RPMI7951 (cell line): ENCODE measurements at places on chromosomes 2 and 18. TPM values are rescaled to one million over a fixed set of nuclear protein-coding genes. Genes with fewer than 3 reads are reported as not detected.

Gene ADAM23
- total RNA-seq, result not detected in 2 replicates

Gene ALPG
- not detected in 2 replicates for total RNA-seq

Gene TRABD2A
- total RNA-seq, result 5.3 and 7.1 TPM in 2 replicates

Gene MRPL30
- total RNA-seq, result 68.3 and 71.3 TPM in 2 replicates

Gene DUSP11
- 46.5 and 49.3 TPM in 2 replicates for total RNA-seq

Gene ITGA4
- total RNA-seq, result 78.1 and 89.6 TPM in 2 replicates

DNA sequence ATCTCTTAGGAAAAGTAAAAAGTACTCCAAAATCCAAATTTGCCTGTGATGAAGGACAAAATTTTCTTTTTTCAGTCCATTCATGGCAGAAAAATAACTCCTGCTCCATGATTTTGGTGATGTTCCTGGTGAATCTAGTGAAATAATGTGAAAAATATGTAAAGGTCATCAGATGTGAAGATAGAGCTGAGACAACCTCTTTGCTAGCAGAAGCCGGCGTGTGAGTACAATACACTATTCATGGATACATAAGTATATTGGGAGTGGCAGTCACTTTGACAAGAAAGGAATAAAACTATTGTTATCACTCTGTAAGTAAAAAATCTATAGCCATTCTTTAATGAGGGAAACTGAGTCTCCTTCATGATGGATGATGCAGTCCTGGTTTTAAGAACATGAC is 6.3 kb upstream of the SLC1A4 start:
- no peak for DNase-seq

- DNase-seq, result peak; percentile 41
Measured at GRCh38 chr2:216354306-216354705, 18.0 kb downstream of the MARCHF4 start.

GRCh38 chr2:173264603-173265366 is 89.9 kb upstream of the CDCA7 start:
- DNase-seq, result no peak

GRCh38 chr18:57776767-57777166 is 26.3 kb downstream of the ATP8B1 start:
- DNase-seq, result no peak

DNA sequence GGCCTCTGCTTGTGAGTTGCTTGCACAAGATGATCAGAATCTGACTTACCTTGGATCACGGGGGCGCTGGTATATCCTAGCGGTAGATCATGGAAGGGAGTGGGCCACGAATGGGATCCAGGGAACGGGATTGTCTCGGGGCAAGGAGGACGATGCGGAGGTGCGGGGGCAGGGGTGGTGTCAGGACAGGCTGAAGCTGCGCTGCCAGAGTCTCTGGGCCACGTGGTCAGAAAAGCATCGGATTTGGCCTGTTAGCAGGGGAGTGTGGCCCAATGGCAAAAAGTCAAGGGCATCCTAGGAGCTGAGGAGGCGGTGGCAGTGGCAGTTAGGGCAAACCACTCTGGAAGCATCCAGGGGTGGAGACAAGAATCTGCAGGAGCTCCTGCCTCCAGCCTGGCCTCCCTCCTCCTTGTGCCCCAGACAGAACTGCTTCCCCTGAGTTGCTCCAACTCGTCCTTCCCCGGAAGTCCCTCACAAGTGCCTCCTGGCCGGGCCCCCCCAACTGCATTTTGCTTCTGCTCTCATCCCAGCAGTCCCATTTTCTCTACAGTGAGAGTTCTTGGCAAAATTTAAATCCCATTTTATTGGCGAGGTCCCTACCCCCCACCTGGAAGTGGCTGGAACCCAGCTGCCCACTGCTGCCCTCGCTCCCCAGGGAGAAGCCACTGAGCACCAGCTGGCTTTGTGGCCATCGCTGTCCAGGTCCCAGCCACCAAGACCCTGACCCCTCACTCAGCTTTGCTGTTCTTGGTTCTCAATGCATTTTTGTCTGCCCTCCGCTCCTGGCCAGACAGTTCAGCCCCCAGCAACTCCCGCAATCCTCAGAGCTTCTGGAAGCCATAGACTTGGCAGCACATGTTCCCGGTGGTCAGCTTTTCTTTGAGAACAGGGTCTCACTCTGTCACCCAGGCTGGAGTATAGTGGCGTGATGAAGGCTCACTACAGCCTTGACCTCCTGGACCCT is 5.6 kb upstream of the CCDC74B start:
- no peak for DNase-seq

GRCh38 chr2:161400076-161400475 is 16.0 kb upstream of the TBR1 start:
- DNase-seq, result no peak

DNA sequence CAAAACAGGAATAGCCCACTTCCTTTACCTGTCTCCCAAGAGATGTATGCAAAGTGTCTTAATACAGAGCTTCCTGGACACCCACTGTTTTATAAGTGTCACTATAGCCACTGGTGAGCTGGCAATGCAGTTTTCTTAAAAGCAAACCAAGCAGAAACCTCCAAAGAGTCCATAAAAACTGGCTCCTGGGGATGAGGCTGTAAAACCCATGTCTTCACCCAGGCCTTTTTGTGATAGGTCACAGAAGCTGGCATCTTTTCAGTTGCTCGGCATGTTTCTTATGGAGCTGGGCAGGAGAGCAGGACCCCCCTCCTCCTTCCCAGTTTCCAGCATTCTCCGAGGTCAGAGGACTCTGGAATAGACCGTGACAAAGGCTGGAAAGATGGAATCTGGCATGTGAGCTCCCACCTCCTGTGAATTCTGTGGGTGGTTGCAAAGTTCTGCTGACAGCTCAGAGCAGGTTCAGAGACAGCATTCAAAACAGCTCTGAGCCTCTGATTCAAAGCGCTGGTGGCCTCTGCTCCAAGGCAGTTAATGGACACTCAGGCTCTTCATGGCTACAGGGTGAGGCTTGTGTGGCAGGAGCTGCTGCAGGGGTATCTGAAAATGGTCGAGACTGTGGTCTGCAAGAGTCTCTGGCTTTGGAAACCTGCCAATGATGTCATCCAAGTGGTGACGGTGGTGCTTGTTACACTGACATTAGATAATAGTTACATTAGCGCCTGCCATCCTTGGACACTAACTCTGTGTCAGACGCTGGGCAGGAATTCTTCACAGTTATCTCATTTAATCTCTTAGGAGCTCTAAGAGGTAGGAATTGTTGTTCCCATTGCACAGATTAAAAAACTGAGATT is 283.4 kb downstream of the CLIP4 start:
- no peak for DNase-seq

- DNase-seq, result peak; percentile 50
Measured at GRCh38 chr18:76801567-76802505, 20.5 kb upstream of the ZNF236 start.

- DNase-seq, result no peak
Measured at GRCh38 chr18:34999756-35000289, 41.4 kb upstream of the MAPRE2 start.

- peak; percentile 34 for DNase-seq
Measured at GRCh38 chr2:198657512-198658121, 800.1 kb downstream of the SATB2 start.

DNA sequence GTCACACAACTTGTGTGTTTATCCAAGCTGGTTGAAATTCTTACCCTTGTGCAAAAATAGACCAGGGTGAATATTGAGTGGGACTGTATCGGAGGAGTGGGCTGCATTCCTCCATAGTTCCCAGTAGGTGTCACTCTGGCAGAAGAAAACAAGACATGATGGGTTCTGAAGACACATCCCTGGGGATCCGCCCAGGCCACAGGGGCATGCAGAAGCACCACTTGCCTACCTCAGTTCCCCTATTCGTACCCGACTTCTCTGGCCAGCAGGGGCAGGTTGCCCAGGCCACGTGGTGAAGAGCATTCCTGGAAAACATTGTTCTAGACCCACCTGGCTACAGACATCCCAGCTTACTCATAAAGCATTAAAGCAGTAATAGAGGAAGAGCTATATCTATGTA is 168.2 kb downstream of the FAM210A start:
- DNase-seq, result peak; percentile 29

DNA sequence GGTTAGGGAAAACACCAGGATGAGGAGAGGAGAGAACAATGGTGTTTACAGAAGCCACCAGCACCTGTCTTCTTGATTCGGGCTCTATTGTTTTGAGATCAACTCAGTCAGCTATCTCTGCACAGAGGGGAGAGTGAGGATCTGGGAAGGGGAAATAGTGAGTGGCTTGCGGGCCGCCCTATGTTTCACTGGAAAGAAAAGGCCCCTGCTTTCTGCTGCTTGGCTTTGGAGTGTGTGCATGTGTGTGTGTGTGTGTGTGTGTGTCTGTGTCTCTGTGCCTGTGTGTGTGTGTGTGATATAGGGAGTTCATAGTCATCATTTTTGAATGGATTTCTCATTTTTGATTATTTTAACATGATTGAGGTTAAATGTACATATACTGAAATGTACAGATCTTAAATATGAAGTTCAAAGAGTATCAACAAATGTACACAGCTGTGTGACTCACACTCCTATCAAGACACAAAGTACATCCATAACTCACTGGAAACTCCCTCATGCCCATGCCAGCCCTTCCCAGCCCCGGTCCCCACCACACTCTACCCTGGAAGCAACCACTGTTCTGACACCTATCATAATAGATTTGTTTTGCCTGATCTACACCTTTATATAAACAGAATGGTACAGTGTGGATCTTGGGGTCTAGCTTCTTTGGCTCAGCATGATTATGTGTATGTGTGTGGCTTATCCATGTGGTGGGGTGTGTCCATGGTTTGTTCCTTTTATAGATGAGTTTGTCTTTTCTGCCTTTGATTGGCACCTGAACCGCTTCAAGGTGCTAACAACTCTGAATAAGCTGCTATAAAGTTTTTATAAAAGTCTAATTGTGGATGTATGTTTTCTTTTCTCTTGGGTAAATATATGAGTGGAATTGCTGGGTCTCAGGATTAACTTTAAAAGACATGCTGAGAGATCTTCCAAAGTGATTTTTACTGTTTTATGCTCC is 258.3 kb downstream of the SETBP1 start:
- peak; percentile 13 for DNase-seq
